ENCODE measurements at places on chromosomes 16 and 17. TPM values are rescaled to one million over a fixed set of nuclear protein-coding genes. Genes with fewer than 3 reads are reported as not detected.

GRCh38 chr16:47477679-47478078 lies 16.5 kb downstream of the PHKB start:
- H3K36me3 ChIP-seq = no peaks in the 10 kb centered on the region
- no peak overlapping the region for H3K4me3 ChIP-seq
- H3K27me3 ChIP-seq = no peaks in the 10 kb centered on the region
- H3K27ac ChIP-seq = no peak overlapping the region
- no peak for DNase-seq

DNA sequence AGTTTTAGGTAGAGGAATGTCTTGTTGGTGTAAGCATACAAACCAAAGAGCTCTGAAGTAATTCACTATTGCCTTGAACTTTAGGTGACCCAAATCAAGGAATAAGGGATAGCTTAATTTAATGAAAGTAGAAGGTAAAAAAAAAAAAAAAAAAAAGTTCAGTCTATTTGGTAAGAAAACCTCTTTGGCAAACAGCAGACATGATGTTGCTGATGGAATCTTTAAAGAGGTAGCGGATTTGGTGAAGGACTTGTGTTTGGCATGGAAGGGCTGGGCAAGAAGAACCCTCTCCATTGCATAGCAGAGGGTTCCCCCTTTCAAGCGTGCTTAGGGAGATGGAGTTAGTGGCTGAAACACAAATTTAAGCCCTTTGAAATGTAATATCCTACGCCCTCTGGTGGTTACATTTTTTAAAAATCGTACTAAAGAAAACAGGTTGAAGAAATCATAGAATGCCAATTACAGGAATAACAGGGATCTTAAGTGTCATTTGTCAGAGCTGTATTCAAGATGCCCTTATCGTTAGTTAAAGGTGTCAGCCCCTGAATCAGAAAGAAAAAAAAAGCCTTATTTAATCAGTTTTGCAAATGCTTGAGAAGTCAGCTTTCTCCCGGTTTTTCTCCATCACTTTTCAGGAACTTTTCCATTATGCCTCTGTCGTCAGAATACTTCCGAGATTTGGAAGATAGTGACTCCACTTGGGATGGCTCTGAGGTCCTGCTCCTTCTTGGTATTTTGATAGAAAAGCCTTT lies 383.1 kb downstream of the KCNJ2 start:
- no peaks in the 10 kb centered on the region for H3K36me3 ChIP-seq
- no peak overlapping the region for H3K27ac ChIP-seq
- DNase-seq = no peak
- no peak overlapping the region for H3K4me3 ChIP-seq

DNA sequence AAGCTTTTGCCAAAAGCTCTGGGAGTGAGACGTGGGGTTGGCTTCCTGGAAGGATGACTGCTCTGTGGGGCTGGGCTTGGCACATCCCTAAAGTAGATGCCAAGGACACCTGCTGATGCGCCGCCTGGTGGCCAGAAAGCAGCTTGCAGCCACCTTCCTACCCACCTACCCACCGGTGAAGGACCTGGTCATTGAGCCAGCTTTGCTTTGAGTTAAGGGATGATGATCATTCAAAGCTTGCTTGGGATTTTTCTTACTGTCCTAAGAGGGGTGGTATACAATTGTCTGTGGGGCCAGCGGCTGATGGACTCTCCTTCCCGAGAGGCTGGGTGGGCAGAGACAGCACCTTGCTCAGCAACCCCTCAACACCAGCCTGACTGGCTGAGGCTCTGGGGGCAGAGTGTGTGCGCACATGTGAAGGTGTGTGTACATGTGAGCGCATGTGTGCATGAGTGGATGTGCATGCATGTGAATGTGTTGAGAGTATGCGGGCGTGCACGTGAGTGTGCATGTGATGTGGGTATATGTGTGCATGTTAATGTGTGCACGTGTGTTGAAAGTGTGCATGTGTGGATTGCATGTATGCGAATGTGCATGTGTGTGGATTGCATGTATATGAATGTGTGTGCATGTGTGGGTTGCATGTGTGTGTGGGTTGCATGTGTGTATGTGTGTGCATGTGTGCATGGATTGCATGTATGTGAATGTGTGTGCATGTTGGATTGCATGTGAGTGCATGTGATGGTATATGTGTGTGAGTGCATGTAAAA lies 18.6 kb downstream of the C1QTNF1 start:
- H3K36me3 ChIP-seq = peaks cover 3% of the 10 kb centered on the region
- DNase-seq = peak; percentile 89
- no peaks in the 10 kb centered on the region for H3K27me3 ChIP-seq
- H3K27ac ChIP-seq = no peak overlapping the region

DNA sequence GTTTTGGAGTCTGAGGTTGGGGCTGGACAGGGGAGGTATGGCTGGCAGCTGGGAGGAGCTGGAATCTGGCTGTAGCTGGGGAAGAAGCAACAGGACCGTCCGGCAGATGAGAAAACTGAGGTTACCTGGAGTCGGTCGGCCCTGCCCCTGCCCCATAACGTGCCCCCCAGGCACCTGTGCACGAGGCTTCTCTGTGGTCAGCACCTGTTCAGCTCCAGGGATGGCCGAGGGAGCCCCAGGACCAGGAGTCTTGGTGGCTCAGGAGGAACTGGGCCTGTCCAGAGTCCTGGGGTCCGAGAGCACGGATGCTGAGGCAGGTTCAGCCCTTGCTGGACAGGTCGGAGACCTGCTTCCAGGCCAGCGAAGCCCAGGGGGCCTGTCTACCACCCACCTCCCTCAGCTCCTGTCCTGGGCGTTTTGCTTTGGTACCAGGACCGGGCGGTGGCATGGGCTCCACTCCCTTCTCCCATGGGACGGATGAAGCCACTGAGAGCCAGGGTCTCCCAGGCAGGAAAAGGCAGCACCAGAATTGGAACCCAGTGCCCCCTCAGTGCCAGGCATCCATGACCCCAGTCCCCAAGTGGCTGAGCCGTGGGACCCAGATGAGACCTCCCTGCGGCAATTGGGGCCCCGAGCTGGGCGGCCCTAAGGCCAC lies 17.1 kb upstream of the CBFA2T3 start:
- H3K4me3 ChIP-seq = no peak overlapping the region
- no peak for DNase-seq
- no peaks in the 10 kb centered on the region for H3K4me1 ChIP-seq

DNA sequence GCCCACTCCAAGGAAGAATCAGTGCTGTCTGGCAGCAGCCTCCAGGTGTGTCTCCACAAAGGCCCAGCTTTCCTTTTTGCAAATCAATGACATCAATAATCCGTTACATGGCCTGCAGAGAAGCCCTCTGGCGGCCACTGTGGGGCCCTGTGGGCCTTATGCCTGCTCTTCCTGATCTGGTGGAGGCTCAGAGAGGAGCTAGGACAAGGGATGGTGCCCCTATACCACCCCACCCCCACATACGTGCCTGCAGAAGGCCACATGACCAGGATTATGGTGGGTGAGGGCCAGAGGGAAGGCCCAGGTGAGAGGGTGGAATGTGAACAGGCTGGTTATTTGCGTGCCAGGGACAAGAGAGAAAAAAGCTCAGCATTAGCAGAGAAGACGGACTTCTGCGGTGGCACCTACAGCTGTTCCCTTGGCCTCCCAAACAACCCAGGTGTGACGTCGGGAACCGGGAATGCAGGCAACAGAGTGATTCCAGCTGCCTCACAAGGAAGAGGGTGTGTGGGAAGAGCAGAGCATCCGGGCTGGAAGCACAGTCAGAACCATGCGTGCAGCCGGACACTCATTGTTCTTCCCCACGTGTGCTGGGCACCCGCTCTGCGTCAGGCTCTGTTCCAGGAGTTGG lies 22.5 kb downstream of the EIF4A3 start:
- H3K4me3 ChIP-seq = no peak overlapping the region
- no peaks in the 10 kb centered on the region for H3K36me3 ChIP-seq
- no peaks in the 10 kb centered on the region for H3K4me1 ChIP-seq
- DNase-seq = no peak
- H3K27me3 ChIP-seq = no peaks in the 10 kb centered on the region

- no peak overlapping the region for H3K27ac ChIP-seq
- no peaks in the 10 kb centered on the region for H3K4me1 ChIP-seq
- no peaks in the 10 kb centered on the region for H3K36me3 ChIP-seq
These were observed 57.3 kb downstream of the CDC27 start for GRCh38 chr17:47131761-47132160.

DNA sequence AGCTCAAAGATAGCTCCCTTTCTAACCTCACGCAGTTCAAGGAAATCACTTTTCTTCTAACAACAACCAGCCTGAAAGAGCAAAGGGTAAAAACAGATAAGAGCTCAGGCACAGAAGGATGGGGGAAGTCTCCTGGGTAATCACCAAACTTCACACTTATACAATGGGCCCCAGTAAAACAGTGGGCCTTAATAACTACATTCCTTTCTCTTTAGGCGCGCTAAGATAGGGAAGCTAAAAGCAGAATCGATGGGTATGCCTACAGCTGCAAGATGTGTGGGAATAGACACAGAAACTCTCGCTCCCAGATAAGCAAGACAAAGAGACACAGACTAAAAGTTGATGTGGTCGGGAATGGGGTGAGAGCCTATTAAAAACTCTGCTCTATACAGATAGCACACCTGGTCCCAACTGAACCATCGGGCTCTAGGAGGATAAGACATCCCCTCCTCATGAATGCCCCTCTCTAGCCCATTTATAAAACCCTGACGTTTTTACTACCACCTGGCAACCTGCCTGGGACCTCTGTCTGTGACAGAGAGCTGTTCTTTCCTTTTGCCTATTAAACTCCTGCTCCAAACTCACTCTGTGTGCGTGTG lies 826 bp downstream of the LYZL6 start:
- H3K27ac ChIP-seq = no peak overlapping the region
- no peak for DNase-seq
- H3K4me1 ChIP-seq = no peaks in the 10 kb centered on the region
- H3K27me3 ChIP-seq = no peaks in the 10 kb centered on the region
- no peak overlapping the region for H3K4me3 ChIP-seq
- no peaks in the 10 kb centered on the region for H3K36me3 ChIP-seq

RNF222 gene
- total RNA-seq = not detected

ACSM5 gene
- 2.4 TPM for total RNA-seq

CHST5 gene
- not detected for total RNA-seq

DNA sequence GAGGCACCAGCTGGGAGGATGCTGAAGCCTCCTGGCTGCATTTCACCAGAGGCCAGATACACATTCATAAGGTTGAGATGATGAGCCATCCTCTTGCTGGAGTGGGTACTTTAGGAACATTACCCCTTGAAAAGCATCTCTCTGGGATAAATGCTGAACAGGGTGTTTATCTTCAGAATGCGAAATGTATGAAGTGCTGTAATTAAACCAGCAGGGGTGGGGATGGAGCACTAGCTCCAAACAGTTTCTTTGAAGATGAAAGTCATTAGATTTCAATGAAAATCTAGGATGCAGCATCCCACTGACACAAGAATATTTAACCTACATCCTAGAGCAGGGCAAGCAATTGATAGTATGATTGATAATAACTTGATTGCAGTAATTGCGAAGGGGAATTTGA lies 158.1 kb downstream of the CYLD start:
- H3K27ac ChIP-seq = no peak overlapping the region
- H3K4me3 ChIP-seq = no peak overlapping the region
- no peak for DNase-seq
- H3K27me3 ChIP-seq = no peaks in the 10 kb centered on the region

NME2 gene
- 152 TPM for total RNA-seq

- peaks cover 21% of the 10 kb centered on the region for H3K4me1 ChIP-seq
- peak overlapping the region; percentile 40 for H3K27ac ChIP-seq
- peak; percentile 86 for DNase-seq
- peak overlapping the region; percentile 67 for H3K4me3 ChIP-seq
- no peaks in the 10 kb centered on the region for H3K27me3 ChIP-seq
These were observed 1.8 kb downstream of the GJD3 start for GRCh38 chr17:40362696-40363110.

CACNG5 gene
- not detected for total RNA-seq

DNA sequence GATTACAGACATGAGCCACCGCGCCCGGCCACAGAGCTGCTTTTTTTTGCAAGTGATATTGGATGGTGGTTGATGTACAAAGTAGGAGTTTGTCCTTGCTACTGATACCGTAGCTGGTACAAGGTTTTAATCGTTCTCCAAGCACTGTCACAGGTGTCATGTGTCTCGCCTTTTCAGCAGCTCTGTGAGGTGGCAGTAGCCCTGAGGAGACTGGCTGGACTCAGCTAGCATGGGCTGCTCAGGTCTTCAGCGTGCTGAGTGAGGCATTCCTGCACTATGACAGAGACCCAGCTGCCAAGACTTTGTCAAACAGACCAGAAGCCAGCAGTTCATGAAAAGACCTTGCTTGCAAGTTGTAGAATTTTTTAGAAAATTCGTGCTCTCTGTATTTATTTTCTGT lies 7.2 kb downstream of the WWOX start:
- H3K4me1 ChIP-seq = no peaks in the 10 kb centered on the region
- no peak for DNase-seq
- peaks cover 6% of the 10 kb centered on the region for H3K36me3 ChIP-seq
- H3K27ac ChIP-seq = no peak overlapping the region
- H3K4me3 ChIP-seq = no peak overlapping the region

DNA sequence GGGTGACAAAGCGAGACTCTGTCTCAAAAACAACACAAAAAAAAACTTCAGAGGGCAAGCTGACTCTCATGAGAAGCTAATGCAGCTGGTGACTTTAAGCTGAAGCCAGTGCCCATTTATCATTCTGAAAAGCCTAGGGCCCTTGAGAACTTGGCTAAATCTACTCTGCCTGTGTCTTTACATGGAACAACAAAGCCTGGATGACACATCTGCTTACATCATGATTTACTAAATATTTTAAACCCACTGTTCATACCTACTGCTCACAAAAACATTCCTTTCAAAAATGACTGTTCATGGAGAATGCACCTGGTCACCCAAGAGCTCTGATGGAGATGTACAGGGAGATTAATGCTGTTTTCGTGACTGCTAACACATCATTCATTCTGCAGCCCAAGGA lies 6.1 kb upstream of the ALOX12 start:
- no peaks in the 10 kb centered on the region for H3K36me3 ChIP-seq
- no peak for DNase-seq
- H3K4me3 ChIP-seq = no peak overlapping the region
- no peak overlapping the region for H3K27ac ChIP-seq

TMIGD1 gene
- not detected for total RNA-seq

CDRT4 gene
- 5.8 TPM for total RNA-seq

KRTAP17-1 gene
- total RNA-seq = not detected

KRTAP4-5 gene
- total RNA-seq = not detected

GRCh38 chr16:11355862-11356261 lies 10.6 kb downstream of the RMI2 start:
- DNase-seq = no peak
- H3K4me1 ChIP-seq = peaks cover 42% of the 10 kb centered on the region
- no peak overlapping the region for H3K27ac ChIP-seq
- H3K27me3 ChIP-seq = no peaks in the 10 kb centered on the region

ZSCAN10 gene
- total RNA-seq = not detected

Data from upper lobe of left lung (tissue), 6 donors.